WTC11 (cell line): ENCODE measurements at places on chromosomes 7 and 10. TPM values are rescaled to one million over a fixed set of nuclear protein-coding genes. Genes with fewer than 3 reads are reported as not detected.

Gene NPTX2
- total RNA-seq: 10.9 to 17.0 TPM (median 15.9 TPM) in 3 replicates

GRCh38 chr7:135322571-135323340, 89.1 kb downstream of the STRA8 start:
- DNase-seq: no peak

- no peak for DNase-seq
Observed at GRCh38 chr7:101718363-101719122, 89.4 kb upstream of the MYL10 start.

GRCh38 chr7:27953361-27953760, 213.4 kb downstream of the TAX1BP1 start:
- no peak for DNase-seq
